Fibroblast of the aortic adventitia (primary cell): ENCODE measurements at places on chromosomes 11 and 22.

GRCh38 chr11:35046681-35047080 is 92.3 kb upstream of the CD44 start:
- DNase-seq, result no peak

GRCh38 chr11:42021911-42022310 is 562.5 kb upstream of the LRRC4C start:
- no peak for DNase-seq

DNA sequence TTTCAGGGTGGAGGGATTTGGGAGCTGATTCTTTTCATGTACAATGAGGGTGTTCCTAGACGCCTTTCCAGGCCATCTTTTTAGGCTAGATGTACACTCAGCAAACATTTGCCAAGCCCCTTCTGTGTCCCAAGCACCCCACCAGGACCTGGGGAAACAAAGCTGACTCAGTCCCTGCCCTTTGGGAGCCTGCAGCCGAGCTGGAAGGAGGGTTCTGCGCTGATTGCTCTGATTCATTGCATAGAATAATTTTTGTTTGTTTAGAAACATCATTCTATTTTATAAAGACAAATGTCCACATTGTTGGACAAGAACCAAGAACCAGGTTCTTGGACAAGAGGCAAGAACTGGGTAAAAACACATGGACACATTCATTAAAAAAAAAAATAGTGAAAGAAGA is 16.7 kb downstream of the TP53AIP1 start:
- DNase-seq, result no peak

DNA sequence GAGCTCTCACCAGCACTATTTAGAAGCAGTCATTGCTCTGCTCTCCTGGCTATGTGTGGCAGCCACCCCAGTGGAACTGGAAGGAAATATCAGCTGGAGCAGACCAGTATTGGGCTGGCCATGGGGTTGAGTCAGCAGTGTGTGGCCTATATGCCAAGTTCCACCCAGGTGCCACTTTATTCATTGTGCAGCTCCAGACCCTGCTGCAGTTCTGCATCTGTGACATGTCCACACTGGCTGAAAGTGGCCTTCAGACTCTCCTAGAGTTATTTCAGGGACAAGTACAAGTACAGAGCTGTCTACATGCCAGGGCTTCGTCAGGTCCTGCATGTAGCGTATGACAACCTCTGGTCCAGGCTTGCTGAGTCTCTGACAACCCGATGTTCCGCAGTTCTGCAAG is 55.2 kb downstream of the CABIN1 start:
- DNase-seq, result no peak

GRCh38 chr11:9385327-9385899 is 961 bp downstream of the IPO7 start:
- DNase-seq, result peak; percentile 43
